Lower lobe of right lung (tissue), 2 donors: ENCODE measurements at places on chromosomes 4 and X.

DNA sequence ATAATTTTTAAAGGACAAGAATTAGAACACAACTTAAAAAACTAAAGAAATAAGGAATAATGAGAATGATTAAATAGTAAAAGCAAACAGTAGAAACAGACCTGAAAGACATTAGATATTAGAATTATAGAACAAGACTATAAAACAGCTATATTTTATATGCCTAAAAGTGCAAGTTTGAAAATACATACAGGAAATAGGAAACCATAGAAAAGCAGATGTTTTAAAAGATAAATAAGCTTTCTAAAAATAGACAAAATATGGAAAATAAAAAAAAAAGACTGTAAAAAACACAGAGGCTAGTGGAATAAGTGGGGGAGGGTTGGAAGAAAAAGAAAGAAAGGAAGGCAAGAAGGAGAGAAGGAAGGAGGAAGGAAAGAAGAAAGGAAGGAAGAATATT, 407.3 kb downstream of the IDS start:
- DNase-seq = no peak

GRCh38 chr4:66805582-66805981, 739.7 kb downstream of the CENPC start:
- DNase-seq = no peak

DNA sequence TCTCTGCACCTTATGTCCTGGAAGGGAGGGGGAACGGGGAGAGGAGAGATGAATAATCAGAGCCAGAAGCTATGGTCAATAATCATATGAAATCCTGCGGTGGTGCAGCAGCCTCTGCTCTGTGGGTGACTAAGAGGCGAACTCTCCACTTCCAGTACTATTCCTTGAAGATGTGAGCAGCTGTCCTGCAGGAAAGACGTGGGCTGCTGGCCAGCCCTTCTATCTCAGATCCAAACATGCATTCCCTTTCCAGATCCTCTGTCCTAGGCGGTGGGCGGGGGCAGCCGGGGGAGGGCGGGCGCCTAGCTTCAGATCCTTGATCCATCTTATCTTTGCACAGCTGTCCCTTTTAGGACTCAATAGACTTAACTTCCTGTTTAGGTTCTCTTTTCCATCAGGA, 34.5 kb downstream of the SPINK2 start:
- DNase-seq = peak; percentile 49

- no peak for DNase-seq
Measured at GRCh38 chr4:70637239-70637913, 8.8 kb downstream of the ENAM start.

DNA sequence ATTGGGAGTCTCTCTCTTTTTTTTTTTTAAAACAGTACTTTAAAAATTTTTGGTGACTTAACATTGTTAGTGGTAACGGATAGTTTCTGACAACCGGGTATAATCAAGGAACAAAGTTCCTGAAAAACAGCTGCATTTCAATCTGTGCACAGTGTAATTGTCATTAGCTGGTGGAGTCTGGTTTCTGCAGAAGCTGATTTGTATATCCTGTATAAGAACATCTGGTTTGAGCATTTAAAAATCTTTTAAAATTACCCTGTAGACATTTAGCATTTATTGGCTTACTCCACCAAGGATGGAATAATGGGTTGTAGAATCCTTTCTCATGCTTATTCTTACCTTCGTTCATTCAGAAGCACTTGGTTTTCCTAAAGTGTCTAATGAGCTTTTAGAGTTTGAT, 11.2 kb downstream of the JADE1 start:
- DNase-seq = no peak

DNA sequence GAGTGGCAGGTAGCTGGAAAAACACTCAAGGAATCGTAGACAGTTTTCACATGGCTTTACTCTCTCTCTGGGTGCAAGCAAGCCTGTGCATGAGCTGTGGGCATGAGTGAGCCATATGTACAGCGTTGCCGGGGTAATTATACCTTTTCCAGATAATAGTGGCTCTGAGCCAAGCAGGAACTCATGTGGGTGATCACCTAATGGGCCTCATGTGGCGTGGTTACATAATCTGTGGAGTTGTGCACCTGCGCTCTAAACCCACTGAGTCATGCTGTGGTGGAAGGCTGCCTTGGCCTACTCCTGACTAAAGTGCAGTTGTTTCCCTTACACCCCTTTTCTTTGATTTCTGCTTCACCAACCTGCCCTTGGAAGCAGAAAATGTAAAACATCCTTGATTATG, 1564.5 kb upstream of the PCDH10 start:
- no peak for DNase-seq

DNA sequence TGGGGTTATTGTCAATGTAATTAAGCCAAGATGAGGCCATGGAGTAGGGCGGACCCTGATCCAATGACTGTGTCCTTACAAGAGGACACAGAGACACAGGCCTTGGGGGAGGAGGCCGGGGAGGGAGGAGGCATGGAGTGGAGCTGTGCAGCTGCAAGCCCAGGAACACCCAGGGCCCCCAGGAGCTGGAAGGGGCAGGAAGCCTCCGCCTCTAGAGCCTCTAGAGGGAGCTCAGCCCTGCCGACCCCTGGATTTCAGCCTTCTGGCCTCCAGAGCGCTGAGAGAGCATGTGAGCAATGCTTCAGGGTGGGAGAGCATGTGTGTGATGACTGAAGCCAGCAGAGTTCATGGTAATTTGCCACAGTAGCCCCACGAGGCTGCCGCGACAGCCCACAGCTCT, 234.6 kb downstream of the AFAP1 start:
- no peak for DNase-seq

DNA sequence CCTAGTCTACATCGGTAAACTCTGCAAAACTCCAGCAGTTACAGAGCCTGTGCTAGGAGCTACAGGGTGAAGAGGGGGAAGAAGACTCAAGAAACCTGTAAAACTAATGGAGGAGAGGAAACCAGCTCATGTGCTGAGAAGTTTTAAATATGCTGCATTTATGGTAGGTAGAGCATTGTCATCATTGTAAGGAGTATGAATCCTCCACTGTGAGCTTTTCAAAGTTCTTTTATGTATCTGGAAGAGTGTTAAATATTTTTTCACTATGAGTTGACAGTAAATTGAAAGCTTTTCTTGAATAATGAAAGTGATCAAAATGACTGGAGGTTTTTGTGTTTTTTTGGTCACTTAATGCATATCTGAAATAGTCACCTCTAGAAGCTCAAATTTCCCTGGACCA, 46.2 kb downstream of the SEPTIN11 start:
- DNase-seq = no peak

- DNase-seq = no peak
Measured at GRCh38 chrX:49876750-49877149, 2.5 kb upstream of the USP27X start.

GRCh38 chrX:46374371-46374770, 170.8 kb downstream of the ZNF674 start:
- DNase-seq = no peak

DNA sequence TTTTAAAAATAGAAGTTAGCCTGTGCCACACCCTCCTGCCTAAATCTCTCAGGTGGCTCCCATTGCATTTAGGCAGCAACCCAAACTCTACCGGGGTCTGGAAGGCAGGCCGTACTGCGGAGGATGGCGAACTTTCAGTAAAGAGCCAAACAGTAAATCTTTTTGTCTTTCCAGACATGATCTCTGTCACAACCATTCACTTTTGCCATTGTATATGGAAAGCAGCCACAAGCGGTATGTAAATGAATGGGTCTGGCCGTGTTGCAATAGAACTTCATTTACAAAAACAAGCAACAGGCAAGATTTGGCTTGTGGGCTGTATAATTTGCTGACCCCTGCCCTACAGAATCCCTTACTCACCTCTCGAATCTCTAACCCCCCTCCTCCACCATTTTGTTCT, 3.3 kb downstream of the RADX start:
- no peak for DNase-seq

DNA sequence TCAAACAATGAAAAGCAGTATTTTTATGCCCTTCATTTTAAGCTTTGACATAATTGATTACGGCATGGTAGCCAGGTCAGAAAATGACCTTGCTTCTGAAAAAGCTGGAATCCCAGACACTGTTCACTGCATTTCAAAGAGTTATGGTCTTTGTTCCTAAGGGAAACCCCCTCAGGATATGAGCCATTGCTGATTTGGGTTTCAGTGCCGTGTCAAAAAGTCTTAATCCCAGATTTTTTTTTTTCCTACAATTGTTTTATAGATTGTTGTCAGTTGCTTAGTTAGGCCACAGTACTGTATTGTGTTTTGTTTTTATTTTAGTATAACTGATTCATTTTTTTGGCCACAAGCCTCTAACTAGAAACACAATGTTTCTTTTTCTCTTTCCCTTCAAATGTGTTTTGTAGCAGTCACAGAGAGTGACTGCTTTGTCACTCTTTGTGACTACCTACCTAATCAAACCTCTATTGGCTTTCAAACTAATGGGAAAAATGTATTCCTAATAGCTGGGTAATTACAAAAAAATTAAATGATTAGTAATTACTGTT, 10.3 kb downstream of the WDR44 start:
- no peak for DNase-seq

DNA sequence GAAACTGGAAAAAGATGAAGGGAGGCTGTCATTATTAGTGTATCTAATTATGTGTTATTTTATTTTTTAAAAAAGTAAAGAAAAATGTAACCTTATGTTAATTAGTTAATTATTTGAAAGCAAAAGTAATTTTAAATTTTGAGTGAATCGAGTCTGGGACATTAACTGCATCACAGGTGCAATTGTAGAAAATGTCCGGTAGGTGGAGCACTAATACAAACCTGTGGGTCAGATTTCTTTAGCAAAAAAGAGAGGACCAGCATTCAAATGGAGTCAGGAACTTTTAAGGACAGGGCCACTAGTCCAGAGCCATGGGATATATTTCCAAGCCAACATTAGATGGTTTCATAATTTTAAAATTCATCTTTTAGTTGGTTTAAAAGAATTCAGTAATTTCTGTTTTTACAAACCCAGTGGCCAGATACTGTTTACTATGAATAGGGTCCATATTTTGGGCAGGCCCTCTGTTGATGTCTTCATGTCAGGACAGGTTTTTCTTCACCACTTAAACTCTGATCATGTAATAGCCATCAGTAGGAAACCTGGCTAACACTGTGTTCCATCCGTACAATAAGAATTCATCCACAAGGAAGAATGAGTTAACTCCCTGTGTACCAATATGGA, 27.2 kb downstream of the BST1 start:
- DNase-seq = no peak

DNA sequence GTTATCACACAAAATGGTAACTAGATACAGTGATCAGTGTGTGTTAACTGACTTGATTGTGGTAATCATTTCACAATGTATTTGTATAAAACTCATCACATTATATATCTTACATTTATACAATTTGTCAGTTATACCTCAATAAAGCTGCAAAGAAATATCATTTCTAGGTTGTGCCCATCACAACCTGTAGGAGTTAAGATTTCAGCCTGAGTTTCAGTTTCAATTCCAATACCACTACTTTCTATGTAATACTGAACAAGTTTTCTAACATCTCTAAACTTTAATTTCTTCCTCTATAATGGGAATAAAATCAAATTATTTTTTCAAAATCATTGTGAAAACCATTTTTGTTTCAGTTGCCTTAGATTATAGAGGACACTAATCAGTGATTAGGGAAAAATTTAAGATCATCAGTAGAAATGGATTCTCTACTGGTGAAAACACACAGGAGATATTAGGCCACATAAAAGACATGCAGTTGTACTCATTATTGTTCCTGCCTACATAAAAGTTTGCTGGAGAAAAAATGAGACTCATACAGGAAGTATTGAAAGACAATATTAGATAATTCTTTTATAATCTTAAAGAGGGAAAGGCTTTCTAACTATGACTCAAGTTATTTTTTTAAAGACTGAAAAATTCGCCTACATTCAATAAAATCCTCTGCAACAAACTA, 18.4 kb upstream of the TBC1D1 start:
- DNase-seq = no peak

DNA sequence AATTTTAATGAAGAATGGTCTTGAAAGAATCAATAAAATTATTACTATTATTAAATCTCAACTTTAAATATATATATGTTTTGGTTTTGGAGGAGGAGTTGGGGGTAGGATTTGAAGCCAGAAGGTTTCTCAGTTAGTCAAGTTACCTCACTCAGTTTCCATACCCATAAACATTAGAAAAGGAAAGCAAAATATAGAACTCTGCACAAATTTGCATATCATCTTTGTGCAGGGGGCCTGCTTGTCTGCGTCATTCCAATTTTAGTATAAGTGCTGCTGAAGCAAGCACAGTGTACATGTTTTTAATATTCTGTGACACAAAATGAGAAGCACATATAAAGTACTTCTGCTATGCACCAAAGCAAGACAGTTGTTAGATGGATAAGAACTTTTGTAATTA, 47.5 kb upstream of the SCRG1 start:
- DNase-seq = no peak

DNA sequence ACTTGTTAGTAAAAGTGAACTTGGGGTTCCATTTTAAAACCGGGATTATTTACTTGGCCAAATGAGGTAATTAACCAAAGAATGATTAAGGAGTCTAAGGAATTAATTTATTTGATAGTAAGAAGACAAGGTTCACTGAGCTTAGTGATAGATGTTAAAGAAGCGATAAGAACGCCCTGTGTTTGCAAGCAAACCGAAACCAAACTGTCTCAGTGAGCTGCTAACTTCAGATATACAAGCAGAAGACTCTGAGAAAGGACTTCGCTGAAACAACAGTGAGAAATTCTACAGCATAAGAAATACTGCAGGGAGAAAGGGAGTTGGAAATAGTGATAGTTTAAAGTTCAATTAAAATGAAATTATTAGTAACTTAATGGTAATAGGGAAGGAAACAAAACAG, 37.6 kb upstream of the SHISA3 start:
- no peak for DNase-seq

GRCh38 chrX:117973110-117973807, 143.4 kb downstream of the KLHL13 start:
- DNase-seq = no peak

GRCh38 chr4:773214-773613, 52.7 kb downstream of the CPLX1 start:
- peak; percentile 39 for DNase-seq

- DNase-seq = peak; percentile 79
Measured at GRCh38 chr4:182938205-182938645, 21.0 kb upstream of the DCTD start.

DNA sequence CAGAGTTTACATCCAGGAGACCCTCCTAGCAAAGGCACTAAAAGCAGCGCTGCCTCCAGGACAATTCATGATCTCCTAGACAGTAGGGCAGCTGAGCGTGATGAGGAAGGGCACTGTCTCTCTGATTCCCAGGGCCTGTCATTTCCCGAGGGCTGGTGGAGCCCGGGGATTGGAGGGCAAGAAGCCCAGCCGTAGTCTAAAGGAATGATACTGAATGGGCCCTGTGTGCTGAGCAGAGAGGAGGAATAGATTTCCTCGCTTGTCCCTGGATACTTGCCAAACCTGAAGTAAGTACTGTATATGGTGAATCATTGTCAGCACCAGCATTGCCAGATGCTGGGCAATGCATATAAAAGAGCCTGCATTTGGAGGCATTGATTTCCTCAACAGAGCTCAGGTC, 88.0 kb upstream of the SLITRK2 start:
- no peak for DNase-seq

- DNase-seq = no peak
Measured at GRCh38 chrX:13750204-13750603, 15.7 kb downstream of the OFD1 start.

GRCh38 chr4:101037938-101038413, 309.4 kb downstream of the PPP3CA start:
- no peak for DNase-seq
